Inflammatory macrophage treated with lipopolysaccharide for 1 hour (primary cell): ENCODE measurements at places on chromosomes 2 and 18.

- no peak for DNase-seq
Observed at GRCh38 chr2:95007031-95007609, 18.4 kb upstream of the MAL start.

- no peak for DNase-seq
Observed at GRCh38 chr2:40202798-40203400, 249.0 kb downstream of the SLC8A1 start.

- DNase-seq = no peak
Observed at GRCh38 chr2:24702800-24703199, 90.4 kb downstream of the PTRHD1 start.

GRCh38 chr2:60432035-60432601, 121.3 kb downstream of the BCL11A start:
- no peak for DNase-seq

- no peak for DNase-seq
Observed at GRCh38 chr2:199982126-199982843, 26.9 kb downstream of the MAIP1 start.
